Cardiac fibroblast (primary cell): ENCODE measurements at places on chromosomes 4 and X.

DNA sequence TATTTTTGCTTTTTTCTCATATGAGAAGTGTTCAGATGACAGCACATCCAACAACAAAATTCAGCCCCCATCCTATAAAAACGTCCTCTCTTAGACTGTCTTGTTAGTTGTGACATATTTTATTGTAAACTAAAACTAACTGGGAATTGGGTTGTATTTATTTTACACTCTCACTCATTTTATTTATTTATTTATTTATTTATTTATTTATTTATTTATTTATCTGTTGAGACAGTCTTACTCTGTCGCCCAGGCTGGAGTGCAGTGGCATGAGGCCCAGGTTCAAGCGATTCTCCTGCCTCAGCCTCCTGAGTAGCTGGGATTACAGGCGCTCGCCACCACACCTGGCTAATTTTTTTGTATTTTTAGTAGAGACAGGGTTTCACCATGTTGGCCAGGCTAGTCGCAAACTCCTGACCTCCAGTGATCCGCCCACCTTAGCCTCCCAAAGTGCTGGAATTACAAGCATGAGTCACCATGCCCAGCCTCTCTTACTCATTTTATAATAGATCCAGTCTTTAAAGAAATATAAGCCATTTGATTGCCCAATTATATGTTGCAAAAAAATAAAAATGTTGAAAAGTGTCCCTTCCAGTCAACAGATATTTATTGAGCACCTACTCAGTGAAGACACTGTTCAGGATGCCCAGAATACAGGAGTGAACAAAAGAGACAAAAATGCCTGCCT, 44.6 kb downstream of the PALLD start:
- DNase-seq = peak; percentile 49

- DNase-seq = no peak
These were observed 277.4 kb upstream of the PITX2 start for GRCh38 chr4:110900213-110900769.

- DNase-seq = no peak
These were observed 41.1 kb upstream of the FAM9C start for GRCh38 chrX:13085526-13085925.

DNA sequence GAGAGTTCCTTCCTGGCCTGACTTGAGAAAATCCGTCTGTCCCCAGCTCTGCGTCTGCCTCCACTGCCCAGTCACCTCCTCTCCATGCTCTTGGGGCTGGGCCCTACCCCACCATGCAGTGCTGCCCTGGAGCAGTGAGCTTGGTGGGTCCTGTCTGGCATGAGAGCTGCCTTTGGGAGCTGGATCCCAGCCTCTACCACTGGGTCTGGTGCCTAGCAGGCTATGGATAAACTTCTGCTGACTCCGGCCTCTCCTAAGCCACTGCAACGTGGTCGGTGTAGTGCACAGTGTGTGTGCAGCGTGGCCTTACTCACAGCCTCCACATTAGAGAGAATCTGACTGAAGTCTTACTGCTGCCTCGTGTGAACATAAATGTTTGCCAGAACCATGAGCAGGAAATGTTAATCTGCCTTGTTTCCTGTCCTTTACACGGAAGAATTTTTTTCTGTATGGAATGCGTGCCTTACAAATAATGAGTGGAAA, 47.6 kb downstream of the HTT start:
- DNase-seq = peak; percentile 90

GRCh38 chr4:149896432-149896831, 80.8 kb upstream of the IQCM start:
- peak; percentile 40 for DNase-seq

DNA sequence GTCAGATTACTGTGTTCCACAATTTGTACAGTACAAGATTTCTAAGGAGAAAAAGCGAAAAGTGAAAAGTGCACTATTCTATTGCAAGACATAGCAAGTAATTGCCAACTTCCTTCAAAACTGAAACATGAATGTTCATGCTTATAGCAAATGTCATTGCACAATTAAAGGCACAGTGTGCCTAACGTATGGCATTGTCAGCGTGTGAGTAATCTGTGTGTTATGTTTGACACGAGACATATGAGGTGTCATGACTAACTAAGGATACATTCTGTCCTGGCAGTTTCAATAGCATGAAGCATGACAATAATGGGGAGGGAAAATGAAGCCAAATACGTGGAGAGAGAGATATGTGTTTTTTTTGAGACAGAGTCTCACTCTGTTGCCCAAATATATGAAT, 33.6 kb upstream of the TBC1D9 start:
- DNase-seq = peak; percentile 70

DNA sequence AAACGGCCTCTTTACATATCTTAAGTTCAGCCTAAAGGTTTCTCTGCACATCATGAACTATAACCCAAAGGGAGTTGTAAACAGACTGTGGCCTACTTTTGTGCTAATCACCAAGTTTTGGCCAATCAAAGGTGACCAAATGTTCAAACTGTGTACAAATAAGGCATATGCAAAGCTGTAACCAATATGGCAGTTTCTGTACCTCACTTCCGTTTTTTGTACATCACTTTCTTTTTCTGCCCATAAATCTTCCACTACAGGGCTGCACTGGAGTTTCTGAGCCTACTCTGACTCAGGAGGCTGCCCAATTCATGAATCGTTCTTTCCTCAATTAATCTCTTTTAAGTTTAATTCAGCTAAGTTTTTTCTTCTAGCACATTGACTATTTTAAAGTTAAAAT, 318.7 kb downstream of the SLC7A11 start:
- DNase-seq = no peak

DNA sequence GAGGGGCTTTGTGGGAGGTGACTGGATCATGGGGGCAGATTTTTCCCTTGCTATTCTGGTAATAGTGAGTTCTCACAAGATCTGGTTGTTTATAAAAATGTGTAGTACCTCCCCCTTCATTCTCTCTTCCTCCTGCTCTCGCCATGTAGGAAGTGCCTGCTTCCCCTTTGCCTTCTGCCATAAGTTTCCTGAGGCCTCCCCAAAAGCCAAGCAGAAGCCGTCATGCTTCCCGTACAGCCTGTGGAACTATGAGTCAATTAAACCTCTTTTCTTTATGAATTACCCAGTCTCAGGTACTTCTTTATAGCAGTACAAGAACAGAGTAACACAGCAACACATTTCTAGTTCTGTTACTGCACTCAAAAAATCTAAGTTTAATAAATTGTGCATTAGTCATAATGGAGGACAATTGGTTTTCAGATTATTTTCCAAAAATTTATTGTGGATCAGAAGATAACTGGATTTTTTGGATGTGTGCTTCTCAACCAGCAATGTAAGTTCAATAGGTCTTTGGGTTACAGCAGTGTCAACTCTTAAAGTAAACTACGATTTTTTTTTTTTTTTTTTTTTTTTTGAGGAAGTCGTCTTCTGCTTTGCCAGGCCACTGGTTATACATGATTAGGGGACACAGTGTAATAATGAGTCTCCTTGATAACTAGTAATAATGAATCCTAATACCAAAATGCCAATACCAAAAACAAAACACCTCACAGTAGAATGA, 69.9 kb downstream of the CHIC2 start:
- no peak for DNase-seq

DNA sequence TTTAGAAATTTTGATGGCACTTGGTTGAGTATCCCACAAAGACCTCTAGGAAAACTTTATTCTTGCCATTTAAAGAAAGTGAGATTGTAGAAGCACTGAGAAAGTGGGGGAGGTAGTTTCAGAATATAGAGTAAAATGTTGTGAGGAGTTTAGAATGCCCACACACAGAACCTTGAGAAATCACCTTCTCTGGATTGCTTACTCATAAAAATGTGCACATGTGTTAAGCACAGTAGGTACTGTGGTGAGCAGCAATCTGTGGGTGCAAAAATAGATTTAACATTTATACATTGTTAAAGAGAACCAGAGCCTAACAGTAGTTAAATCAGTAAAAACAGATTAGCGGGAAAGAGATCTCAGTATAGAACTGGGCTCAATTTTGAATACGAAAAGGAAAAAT, 201.2 kb upstream of the NWD2 start:
- DNase-seq = no peak

GRCh38 chrX:148784856-148785255, 284.4 kb downstream of the AFF2 start:
- no peak for DNase-seq

- peak; percentile 81 for DNase-seq
These were observed 67.2 kb upstream of the IBSP start for GRCh38 chr4:87732033-87732765.

DNA sequence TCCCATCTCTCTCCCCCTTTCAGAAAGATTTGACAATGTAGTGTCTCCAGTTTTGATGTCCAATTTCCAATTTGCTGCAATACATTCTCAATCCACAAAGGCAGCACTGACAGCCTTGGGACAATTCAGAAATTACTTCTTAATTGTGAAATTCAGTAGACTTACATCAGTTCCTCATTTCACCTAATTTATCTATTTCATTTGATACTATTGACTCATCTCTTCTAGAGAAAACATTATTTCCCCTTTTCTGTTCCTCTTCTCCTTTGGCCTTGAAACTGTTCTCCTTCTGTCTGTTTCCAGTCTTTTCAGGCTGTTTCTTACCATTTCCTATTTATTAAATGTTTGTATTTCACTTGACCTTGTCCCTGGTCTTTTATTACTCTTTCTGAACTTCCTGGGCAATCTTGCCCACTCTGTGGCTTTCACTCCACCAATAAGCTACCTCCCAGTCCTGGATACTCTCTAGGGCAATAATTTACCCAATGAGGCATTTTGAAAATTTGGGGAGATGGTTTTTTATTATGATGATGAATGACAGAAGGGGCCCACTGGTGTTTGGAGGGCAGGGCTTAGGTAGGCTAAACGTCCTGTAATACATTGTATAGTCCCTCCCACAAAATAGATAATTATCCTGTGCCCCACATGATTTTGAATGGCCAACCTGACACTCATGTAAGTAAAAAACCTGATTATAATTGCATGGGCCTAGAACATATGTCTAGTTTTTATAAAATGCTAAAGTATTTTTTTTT, 498.0 kb upstream of the BOD1L1 start:
- no peak for DNase-seq

DNA sequence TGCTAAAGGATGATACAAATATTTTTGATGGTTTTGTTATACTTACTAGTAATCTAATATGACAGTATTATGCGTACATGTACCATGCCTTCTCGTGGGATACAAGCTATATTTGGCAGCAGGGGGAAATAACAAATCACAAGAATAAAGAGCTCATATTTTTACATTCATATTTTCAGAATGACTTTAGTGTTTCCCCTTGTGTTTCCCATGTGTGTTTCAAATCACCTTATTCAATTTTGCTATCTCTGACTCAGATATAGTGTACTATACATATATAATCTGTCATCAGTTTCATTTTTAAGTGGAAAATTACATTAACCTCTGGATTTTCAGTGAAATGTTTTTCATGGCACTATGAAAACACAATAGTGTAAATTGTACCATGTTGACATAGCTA, 146.8 kb downstream of the RPA4 start:
- no peak for DNase-seq

- peak; percentile 97 for DNase-seq
These were observed 78.2 kb downstream of the AFAP1 start for GRCh38 chr4:7861440-7861881.

GRCh38 chr4:169583563-169583962, 28.8 kb downstream of the NEK1 start:
- DNase-seq = peak; percentile 34

DNA sequence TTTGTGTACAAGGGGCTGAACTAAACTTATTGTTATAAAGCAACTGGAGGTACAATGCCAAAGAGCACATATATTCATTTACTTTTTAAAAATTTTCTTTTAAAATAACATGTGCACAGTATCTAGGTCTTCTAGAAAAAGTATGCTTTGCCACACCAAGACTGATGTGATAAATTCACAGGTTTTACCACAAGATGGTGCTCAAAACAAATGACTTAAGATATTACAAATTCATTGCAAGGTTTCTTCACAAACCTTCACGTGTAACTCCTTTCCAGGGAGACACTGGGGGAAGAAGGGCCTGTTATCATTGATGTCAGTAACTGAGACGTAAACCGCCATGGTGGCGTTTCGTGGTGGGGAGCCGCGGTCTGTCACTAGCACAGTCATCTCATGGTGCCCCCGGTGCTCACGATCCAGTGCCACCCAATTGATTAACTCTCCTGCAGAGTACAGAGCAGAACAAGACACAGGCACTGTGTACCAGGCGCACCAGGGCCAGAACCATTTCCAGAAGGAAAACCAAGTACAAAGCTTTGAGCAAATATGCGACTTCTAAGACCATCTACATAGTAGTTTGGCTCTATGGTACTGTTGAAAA, 162.2 kb downstream of the DCHS2 start:
- DNase-seq = peak; percentile 42

GRCh38 chr4:157779081-157779480, 393.7 kb downstream of the GASK1B start:
- DNase-seq = no peak

GRCh38 chrX:78213331-78213730, 73.9 kb upstream of the TAF9B start:
- DNase-seq = no peak

DNA sequence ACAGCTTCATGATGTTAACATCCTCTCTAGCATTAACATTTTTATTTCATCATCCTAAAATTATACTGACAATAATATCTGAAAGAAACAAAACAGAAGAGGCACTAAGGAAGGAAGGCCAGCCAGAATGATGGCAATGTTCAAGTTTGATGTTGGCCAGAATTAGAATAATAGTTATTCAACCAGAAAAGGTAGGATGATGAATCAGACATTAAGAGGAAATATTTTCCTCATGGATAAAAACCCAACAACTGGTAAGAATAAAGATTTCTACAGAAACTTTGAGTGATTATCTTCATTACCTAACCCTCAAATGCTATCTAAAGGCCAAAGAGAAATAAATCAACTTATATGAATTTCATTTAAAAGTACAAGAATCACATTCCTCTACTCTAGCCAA, 105.2 kb downstream of the PDE5A start:
- no peak for DNase-seq

DNA sequence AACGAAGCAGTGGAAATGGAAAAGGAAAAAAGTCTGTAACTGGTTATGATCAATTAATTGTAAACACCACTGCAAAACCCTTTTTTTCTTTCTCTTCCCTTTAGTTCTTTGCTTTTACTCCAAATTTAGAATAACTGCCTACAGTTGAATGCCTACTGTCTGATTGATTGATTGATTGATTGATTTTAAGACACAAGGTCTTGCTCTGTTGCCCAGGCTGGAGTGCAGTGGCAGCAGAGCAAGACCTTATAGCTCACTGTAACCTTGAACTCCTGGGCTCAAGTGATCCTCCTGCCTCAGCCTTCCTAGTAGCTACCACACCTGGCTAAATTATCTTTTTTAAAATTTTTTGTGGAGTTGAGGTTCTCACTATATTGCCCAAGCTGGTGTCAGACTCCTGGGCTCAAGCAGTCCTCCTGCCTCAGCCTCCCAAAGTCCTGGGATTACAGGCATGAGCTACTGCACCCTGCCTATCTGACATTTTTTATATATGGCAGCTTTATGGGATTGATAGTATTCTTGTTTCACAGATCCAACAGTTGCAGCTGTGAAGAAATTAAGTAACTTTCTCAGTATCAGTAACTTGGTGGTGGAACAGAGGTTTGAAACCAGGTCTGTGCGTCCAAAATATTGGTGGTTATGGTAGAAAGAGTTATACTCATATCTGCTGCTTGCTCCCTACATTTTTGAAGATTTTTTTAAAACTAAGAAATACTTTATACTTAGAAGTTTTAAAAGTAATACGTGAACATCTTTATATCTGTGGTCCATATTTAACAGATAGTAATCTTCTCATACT, 12.4 kb downstream of the UBE2K start:
- DNase-seq = no peak

GRCh38 chrX:48834383-48834709, 1.1 kb downstream of the PCSK1N start:
- no peak for DNase-seq
